ENCODE measurements at places on chromosomes 12 and 14.

DNA sequence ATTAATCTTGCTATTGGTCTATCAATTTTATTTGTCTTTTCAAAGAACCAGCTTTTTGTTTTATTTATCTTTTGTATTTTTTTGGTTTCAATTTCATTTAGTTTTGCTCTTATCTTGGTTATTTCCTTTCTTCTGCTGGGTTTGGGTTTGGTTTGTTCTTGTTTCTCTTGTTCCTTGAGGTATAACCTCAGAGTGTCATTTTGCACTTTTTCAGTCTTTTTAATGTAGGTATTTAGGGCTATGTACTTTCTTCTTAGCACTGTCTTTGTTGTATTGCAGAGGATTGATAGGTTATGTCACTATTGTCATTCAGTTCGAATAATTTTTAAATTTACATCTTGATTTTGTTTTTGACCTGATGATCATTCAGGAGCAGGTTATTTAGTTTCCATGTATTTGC lies 92.7 kb upstream of the DCD start:
- no peak for DNase-seq

DNA sequence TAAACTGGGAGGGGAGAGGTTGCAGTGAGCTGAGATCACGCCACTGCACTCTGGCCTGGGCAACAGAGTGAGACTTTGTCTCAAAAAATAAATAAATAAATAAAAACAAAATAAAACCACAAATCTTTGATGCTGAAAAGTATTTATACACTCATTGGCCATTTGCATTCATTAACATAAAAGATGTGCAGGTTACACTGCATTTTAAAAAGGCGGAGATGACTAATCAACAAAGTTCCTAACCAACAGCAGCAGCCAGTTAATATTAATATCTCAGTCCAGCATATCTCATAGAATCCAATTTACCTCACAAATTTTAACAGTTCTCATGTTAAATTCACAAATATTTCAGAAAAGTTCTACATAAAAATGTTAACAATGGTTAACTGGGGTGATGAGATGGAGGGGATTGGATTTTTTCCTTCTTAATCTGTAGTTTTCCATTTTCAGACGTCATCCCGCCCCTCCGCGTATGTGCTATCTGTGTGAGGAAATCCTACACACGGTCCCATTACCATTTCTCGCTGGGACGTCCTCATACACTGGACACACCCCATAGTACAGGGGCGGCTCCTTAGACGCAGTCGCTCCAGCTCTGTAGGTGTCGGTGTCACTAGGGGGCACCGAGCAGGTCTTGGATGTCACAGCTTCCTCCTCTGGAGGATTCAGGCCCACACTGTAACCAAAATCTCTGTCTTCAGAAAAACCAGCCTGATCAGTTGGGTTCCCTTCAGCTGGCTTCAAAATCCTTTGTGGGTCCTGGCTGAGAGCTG lies 7.3 kb downstream of the ANKLE2 start:
- no peak for DNase-seq

- DNase-seq = no peak
These were observed 2.0 kb upstream of the OAS3 start for GRCh38 chr12:112936264-112936663.

- DNase-seq = no peak
These were observed 216.2 kb upstream of the ABCD2 start for GRCh38 chr12:39835517-39836489.

DNA sequence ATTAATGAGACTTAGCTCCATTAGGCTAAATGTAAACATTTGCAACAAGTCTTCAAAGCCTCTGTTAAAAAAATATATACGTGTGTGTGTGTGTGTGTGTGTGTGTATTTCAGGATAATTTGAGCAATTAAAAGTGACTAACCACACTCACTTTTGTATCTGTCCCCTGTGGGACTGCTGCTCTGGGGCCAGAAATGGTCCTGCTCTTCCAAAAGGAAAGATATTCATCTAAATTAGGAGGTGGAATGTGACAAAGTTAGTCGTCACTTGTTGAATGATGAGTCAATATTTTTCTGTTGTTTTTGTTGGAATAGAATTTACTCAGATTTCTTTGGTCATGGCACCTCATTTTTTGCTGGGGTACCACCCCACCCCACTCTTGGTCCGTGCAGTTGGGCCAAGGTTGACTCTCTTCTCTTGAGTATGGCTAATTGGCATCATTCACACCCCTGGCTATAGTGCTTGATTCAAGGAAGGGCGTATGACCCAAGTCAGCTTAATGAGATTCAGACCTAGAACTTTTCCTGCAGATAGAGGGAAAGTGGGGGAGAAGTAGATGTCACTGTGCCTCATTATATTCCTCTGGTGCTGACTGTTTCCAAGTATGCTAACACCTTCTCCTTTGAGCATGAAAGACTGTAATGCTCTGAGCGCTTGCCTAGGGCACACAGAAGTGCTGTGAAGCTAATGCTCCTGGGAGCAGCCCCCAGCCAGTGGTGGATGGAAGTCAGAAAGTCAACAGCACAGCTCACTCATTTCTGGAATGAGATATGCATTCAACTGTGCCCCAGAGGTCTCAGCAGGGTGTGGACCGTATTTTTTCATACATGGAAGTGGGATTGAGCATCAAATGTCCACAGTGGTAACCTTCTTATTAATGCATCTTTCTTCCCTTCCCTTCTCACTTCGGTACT lies 577.0 kb upstream of the TBX3 start:
- no peak for DNase-seq

- DNase-seq = no peak
These were observed 20.7 kb downstream of the ADCY6 start for GRCh38 chr12:48768147-48768546.

GRCh38 chr12:8446642-8447547 lies 8.9 kb upstream of the CLEC6A start:
- DNase-seq = no peak

- DNase-seq = no peak
These were observed 75.0 kb upstream of the DYNC1H1 start for GRCh38 chr14:101889366-101889765.

DNA sequence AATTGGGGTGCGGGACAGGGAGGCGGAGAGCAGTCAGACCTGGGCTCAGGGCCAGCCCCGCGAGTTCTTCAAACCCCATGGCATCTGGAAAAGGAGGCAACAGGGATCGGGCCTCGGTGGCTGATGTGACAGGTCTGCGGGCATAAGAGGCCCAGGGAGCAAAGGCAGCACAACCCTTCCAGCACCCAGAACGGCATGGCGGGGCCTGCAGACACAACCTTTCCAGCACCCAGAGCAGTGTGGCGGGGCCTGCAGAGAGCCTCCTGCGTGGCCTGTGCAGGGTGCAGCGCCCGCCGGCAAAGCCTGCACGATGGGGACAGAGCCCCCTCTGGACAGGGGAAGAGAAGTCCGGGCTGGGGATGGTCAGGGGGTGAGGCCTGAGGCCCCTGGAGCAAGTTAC lies 26.2 kb upstream of the TRAF3 start:
- DNase-seq = no peak

DNA sequence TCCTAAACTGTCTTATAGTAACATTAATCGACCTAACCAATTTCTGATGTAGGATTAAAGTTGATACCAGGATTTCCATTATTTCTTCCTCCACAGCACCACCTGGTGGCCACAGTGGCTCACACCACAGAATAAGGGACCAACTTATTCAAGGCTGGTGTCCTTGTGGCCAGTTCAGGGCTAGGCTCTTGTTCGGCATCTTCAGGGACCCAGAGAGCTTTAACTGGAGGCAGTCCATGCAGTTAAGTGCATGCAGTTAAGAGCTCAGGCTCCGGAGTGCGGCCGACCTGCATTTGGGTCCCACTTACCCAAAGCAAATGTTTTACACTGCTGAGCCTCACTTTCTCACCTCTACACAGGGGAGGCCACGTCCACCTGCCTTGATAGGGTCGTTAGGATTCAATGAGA lies 42.0 kb upstream of the GPR68 start:
- peak; percentile 61 for DNase-seq

GRCh38 chr12:86663716-86664115 lies 407.5 kb upstream of the MGAT4C start:
- DNase-seq = no peak

GRCh38 chr14:77083082-77083481 lies 15.0 kb upstream of the CIPC start:
- DNase-seq = no peak

DNA sequence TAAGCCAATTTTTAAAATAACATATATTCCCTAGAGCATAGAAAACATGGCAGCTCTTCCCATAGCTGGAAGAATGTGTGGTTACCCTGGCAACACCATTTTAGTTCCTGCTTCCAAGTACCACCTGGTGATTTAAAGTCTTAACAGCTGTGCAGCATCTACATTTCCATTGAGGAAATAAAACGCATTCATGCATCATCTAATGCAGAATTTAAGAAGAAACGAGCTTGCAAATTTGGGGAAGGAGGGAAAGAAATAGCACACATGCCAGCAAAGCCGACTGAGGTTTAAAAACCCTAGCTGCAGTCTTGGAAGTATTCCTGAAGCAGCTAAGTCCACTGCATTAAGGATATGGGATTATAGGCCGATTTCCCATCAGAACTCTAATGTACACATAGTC lies 22.8 kb upstream of the SLC38A2 start:
- no peak for DNase-seq

GRCh38 chr12:63930971-63931370 lies 86.5 kb downstream of the SRGAP1 start:
- DNase-seq = no peak

DNA sequence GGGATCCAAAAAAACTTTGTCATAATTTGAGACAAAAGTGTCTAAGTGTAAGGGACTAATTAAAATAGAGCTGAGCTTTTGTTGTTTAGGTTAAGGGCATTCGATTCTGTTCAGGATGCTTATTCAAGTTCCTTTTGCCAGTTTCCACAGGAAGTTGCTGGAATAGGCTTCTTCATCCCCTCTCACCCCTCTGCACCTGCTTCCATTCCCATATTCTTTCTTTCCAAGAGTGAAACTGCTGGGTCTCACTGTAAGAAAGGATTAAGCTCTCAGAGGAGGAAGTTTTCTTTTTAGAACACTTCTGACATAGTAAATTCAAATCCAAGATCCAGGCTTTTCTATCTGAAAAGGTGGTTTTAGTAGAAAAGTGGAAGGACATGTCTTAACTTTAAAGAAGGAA lies 61.4 kb downstream of the POLR3B start:
- DNase-seq = no peak

GRCh38 chr14:22449600-22449905 lies 139.5 kb downstream of the DAD1 start:
- DNase-seq = no peak

GRCh38 chr12:52884526-52885293 lies 20.2 kb downstream of the KRT8 start:
- DNase-seq = peak; percentile 86

DNA sequence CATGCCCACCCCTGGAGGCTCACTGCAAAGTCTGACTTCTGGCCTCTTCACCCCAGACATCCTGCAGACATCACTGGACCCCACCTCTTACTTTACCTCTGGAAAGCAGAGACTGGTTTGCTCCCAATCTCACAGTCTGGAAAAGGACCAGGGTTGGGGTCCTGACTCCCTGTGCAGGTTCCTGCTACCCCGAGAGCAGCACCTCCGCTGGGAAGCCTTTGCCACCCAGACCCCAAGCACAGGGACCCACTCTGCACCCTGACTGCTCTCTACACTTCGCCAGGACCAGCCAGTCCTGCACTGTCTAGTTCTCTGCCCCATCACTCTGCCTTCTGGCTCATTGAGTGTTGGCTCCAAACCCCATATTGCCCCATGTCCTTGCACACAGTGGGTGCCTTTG lies 16.0 kb downstream of the FOXN4 start:
- no peak for DNase-seq

GRCh38 chr14:39322807-39323206 lies 89.1 kb downstream of the MIA2 start:
- DNase-seq = no peak

- DNase-seq = no peak
These were observed 4.3 kb downstream of the NIN start for GRCh38 chr14:50826681-50827080.

DNA sequence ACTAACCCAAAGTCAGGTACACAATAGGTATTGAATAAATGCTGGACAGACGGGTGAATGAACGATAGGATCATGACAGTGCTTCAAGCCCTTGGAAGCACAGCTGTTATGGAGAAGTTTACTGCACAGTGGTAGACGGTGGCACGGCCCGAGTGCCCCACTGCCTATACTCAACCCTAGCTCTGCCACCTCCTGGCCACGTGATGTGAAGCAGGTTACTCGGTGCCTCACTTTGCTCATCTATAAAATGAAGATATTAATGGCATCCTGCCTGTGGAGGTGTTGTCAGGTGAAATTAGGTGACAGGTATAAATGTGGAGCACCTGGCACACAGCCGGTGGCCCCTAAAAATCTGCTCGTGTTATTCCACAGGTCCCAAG lies 5.8 kb downstream of the ASB2 start:
- DNase-seq = peak; percentile 20

- DNase-seq = no peak
These were observed 9.8 kb upstream of the BDKRB2 start for GRCh38 chr14:96194657-96195431.

DNA sequence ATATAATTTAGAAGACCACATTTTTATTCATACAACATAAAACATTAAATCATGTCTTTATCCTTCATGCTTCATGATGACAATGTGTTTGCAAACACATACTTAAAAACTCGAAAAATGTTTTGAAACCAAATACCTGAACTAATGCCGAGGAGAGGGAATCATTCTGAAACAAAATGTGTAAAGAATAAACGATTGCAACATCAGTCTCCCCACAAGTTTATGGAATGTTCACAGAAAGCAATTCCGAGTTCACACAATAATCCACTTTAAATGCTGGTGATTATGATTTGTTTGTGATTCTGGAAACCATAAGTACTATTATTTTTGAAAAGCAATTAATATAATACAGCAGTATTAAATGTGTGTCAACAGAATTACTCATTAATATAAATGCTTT lies 84.5 kb upstream of the PDZRN4 start:
- DNase-seq = no peak

DNA sequence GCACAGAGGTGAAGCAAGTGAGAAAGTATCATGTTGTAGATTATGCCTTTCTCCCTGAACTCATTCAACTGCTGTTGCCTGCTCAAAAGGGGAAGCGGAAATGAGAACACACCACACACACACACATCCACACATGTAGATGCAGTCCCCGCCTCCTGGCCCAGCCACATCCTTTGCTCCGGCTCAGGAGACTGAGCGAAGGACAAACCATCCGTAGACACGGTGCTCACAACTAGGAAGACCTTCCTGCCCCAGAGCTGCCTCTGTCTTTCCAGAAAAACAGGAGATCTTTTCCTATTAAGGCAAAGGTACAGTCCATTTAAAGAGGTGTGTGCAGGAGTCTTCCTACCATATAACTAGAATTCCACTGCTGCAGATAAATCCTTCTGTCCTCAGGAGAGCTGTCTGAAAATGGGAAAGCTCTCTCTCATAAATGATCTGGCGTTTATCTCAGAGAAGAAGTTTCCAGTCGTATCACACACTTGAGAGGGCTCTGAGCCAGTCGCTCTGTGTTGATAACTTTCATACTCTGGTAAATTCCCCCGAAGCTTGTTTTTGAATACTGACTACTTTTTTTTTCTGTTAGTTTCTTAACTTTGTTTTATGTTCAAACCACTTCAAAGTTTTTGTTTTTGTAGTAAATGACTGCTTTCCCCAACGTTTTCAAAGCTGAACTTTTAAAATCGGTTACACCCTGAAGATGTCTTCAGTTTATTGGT lies at the start of gene TESPA1:
Gene TESPA1 (minus strand): TSS at position 105 of the 719 bp plus-strand sequence. CDS start 10,200 bp downstream, outside the sequence.
- DNase-seq = no peak
